ENCODE measurements at places on chromosomes 11 and 22.

DNA sequence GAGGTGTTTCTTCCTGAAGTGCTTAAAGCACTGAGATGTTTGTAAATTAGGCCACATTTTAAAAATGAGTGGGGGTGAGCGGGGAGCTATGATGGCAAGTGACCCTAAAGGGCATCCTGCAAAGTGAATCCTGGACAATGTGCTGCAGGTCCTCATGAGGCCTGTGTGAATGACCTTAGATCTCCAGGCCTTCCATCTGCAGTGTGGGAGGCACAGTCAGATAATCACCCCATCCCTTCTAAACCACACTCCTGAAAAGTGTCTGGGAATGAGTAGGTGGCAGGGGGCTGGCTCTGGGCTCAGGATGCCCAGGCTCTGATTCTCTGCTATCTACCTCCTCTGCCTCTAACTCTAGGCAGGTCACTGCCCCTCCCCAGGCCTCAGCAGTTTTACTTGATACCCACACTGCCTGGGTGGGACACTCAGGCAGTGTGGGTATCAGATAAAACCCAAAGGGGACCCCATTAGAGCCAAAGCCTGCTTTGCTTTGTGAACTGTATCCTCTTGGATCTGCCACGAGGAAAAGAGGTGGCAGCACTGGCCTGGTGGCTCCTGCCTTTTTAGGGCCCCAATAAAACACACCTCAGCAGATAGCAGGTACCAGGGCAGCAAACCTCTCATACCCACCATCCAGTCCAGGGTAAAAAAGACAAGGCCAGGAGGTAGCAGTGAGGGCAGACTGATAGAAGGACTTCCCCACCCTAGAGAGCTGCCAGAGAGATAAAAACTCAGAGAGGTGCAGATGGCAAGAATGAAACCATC lies 10.5 kb downstream of the STARD10 start:
- DNase-seq: no peak

DNA sequence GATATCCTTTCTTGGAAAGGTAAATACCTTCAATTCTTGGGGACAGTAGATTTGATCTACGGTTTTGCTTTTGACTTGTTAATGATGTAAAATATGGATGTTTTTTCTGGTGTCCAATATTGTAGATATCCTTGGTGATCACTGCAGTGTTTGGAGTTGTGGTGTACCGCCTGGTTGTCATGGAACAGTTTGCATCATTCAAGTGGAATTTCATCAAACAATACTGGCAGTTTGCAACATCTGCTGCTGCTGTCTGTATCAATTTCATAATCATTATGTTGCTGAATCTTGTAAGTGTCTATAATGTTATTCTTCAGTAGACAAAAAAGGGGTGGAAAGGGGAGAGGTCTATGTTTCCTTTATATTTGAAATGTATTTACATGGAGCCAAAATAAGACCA lies 27.4 kb upstream of the MUC15 start:
- DNase-seq: no peak

DNA sequence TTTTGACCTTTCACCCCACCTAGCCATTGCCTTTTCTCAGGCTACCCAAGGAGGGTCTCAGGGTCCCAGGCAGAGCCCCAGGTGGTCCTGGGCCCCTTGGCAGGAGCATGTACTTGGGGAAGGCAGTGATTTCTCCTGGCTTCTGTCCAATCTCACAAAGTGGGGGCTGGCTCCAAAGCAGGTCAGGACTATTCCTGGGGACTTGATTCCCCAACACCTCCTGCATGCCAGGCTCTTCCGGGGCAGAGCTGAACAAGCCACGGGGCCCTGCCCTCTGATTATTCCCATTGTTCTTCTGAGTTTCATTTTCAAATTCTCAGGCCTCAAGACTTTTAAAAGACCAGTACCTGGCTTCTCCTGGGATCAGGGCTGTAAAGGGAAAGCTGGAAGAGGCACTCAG lies 1.5 kb upstream of the TCF20 start:
- DNase-seq: no peak

- DNase-seq: no peak
Measured at GRCh38 chr11:69815973-69816372, 3.2 kb downstream of the FGF3 start.

- no peak for DNase-seq
Measured at GRCh38 chr11:11086979-11087378, 229.1 kb upstream of the ZBED5 start.

GRCh38 chr22:35597692-35598395 lies 19.3 kb downstream of the MB start:
- DNase-seq: no peak

DNA sequence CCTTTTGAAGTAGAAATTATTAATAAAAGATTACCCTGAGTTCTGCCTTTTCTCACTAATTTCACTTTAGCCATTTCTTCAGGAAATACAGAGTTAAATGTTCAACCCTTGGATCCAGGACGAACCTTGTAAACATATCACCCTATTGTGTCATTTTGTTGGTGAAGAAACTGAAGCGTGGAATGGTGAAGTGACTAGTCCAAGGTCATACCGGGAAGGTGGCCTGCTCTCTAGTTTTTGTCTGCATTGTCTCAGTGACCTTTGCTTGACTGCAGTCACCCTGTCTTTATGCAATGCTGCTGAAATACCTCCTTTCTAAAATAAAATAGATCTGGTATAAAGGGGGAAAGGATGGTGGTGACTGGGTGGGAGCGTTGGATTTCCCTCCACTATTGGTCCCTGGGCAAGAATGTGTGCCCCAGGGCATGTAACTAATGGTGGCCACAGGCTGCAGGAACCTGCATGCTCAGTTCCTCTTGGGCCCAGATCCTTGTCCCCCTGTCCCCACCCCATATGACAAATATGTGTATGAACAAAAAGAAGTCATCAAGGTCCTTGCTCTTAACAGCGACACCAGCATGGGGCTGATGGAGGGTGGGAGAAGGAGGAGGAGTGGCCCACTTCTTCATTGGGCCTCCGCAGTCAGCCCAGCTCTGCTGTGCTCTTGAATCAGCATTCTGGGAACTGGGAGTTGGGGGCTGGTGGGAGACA lies 977 bp upstream of the SORL1-AS1 start:
- no peak for DNase-seq

- DNase-seq: no peak
Measured at GRCh38 chr22:44831885-44832284, 79.5 kb downstream of the ARHGAP8 start.

DNA sequence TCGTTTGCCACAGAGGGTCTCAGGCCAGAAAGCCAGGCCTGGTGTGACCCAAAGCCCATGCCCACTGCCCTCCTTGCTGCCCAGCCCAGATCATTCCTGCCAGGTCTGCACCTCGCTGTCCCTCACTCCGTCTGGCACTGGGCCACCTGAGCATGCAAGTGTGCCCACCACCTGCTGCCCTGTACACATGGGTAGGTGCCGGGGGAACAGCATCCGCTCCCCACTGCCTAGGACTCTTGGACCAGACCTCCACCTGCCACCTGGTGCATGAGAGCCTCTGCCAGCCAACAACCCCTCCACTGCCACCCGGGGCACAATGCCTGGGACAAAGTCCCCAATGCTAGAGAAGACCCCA lies 12.5 kb downstream of the MGAT3 start:
- DNase-seq: no peak

DNA sequence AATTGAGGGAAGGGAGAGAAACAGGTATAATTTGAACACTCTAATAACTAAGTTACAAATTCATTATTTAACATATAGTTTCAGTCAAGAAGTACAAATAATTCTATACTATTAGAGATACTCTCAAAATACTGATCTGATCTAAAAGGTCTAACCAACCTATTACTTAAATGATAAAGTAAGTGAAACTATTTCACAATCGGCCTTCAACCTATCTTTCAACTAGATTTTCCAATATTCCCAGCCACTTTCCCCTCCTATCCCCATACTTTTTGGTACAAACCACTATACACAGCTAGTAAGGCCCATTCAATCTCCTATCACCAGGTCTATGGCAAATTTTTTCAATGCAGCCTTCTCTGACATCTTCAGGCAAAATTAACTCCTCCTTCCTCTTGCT lies 106.7 kb downstream of the SIK3 start:
- DNase-seq: no peak

DNA sequence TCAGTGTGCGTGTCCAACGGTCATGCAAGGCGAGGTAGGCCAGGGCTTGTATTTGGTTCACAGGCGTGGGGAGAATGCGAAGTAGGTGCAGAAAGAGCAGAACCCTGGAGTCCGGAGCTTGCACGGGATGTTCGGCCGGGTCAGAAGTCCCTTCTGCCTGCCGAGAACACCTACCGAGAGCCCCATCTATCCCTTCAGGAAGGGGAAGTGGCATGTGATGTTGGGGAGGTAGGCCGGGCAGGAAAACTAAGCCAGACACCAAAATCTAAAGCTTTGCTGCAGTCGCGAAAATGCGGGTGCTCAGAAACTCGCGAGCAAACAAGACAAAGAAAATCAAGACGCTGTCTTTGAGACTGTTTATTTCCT lies 435 bp upstream of the TAF6L start:
- DNase-seq: no peak

- no peak for DNase-seq
Measured at GRCh38 chr22:29457730-29458129, 19.3 kb downstream of the RFPL1 start.

- no peak for DNase-seq
Measured at GRCh38 chr11:38710262-38710661, 2112.2 kb upstream of the RAG2 start.

DNA sequence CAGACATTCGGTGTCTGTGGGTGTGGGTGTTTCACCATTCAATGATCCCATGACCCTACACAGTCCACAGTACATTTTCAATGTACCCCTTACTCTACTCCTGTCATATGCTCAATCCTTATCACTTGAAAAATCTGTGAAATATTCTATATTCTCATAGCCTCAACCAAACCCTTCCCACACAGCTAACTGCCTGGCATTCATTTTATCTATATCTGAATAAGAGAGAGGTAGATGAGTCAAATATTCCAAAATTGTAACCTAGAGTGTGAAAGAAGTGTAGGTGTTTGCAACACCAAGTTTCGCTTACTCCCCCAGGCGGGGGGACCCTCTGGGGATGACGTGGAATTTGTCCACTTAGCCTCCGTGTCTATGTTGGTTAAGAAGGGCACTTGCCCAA lies 354.8 kb downstream of the ETS1 start:
- DNase-seq: no peak

DNA sequence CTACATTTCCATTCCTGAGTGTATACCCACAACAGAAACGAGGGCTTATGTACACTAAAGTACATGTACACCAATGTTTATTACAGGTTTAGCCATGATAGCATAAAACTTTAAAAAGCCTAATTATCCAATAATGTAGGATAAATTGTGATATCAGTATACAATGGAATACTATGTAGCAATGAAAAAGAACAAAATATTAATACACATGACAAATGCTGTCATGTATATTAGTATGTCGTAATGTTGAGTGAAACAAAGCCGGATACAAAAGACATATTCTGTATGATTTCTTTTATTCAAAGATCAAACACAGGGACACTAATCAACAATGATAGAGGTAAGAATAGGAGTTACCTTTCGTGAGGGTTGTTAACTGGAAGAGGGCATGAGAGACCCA lies 2.7 kb downstream of the SAA4 start:
- DNase-seq: no peak

DNA sequence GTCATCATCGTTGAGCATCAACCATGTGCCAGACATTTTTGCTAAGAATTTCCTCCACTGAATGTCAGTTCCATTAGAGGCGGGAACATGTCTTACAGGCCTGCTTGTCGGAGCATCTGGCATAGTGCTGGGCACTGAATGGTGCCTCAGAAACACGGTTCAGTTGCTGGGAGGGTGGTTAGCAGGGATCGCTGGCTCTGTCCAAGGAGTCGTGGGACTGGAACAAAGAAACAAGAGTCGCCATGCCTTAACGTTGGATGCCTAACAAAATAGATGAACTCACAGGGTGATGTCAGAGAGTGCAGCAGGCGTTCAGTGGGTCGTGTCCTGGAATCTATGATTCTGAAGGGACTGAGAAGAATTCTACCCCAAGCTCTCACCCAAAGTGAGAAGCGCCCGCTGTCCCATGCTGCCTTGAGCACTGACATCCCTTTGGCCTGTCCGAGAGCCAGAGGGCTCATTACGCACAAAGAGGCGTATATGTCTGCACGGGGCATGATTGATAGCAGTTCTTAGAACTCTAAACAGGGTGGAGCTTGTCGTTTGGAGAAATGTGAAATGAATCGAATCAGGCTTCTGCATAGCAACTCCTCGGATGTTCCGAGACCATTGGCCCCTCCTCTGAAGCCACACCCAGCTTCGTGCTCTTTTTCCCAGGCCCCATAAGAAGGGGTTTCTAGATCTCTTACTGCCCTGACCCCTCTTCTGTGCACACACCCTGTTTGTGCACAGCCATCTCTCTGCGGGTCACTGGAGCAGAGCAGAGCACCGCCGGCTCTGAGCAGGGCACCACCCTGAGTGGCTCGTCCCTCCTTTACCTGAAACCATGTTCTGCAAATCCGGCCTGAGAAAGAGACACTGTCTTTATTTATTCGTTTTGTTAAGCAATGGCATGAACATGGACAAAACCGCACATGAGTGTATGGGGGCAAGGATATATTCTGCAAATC lies 113.1 kb upstream of the B3GAT1 start:
- DNase-seq: no peak

DNA sequence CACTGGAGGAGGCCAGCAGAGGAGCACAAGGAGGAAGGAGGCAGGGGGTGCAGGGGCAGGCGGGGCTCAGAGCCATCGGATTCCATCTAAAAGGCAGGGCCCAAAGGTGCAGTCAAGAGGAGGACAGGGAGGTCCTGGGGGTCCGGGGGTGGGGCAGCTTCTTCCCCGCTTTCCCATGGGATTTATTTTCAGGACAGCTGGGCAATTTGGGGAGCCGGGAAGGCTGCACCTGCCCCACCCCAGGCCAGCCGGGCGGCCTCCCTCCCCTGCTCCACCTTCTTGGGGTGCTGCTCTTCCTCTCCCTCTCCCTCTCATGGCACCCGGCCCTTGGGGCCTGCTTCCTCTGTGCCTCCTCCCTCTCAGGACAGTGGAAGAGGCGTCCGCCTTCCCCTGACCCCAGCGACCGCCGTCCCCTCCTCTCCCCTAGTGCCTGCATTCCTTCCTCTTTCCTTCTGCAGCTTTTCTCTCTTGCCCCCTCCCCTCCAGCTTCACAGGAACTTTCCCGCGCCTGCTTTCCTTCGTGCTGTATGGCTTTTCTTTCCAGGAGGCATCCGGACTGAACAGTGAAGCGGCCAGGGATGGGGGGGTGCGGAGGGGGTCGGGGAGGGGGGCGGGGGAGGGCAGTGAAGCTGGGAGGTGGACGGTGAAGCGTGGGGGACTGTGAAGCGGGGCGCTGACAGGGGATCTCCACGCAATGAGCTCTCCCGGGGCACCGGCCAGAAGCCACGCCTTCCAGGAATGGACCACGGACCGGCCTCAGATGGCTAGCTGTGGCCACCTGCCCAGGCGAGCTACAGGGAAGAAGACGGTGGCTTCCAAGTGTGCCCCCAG lies 26.9 kb downstream of the APOBEC3H start:
- no peak for DNase-seq

DNA sequence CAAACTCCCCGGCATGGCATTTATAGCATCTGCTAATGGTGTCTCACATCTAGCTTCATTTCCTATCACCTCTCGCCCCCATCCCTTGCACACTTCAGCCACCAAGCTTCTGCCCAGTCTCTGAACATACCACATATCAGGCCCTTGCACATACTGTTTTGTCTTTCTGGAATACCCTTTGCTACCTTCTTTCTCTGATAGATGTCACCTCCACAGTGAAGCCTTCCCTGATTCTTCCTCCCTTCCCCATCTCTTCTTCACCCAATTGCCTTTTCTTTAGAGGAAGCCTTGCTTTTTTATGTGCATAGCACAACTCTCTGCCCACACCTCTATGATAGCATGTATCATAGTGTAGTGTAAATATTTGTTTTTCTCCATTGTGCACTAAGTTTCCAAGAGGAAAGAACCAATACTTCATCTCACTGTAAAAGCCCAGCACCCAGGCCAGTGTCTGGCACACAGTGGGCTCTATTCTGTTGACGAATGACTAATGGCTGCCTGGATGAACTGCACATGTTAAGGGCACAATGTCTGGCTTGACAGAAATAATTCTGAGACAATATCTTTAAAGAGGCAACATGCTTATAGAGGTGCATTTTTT lies 27.8 kb downstream of the P4HA3 start:
- no peak for DNase-seq
